ENCODE measurements at places on chromosomes 11 and 22. TPM values are rescaled to one million over a fixed set of nuclear protein-coding genes. Genes with fewer than 3 reads are reported as not detected.

Gene VWA5A
- polyA plus RNA-seq: 9.9 TPM

Gene SLC22A9
- polyA plus RNA-seq: not detected

Gene GLYAT
- polyA plus RNA-seq: not detected

Gene RIN1
- 0.52 TPM for polyA plus RNA-seq

Gene MUC6
- polyA plus RNA-seq: 0.06 TPM

Gene MRPL16
- 68.1 TPM for polyA plus RNA-seq

Gene MFRP
- not detected for polyA plus RNA-seq

- H3K4me3 ChIP-seq: no peak overlapping the region
- H3K36me3 ChIP-seq: no peaks in the 10 kb centered on the region
- no peak for DNase-seq
- no peaks in the 10 kb centered on the region for H3K27me3 ChIP-seq
- H3K27ac ChIP-seq: no peak overlapping the region
Observed at GRCh38 chr22:35552196-35552842, 11.7 kb downstream of the RASD2 start.

GRCh38 chr11:109680127-109680526 is 258.1 kb downstream of the C11orf87 start:
- H3K4me1 ChIP-seq: no peaks in the 10 kb centered on the region
- no peaks in the 10 kb centered on the region for H3K36me3 ChIP-seq
- H3K4me3 ChIP-seq: no peak overlapping the region
- no peak overlapping the region for H3K27ac ChIP-seq

DNA sequence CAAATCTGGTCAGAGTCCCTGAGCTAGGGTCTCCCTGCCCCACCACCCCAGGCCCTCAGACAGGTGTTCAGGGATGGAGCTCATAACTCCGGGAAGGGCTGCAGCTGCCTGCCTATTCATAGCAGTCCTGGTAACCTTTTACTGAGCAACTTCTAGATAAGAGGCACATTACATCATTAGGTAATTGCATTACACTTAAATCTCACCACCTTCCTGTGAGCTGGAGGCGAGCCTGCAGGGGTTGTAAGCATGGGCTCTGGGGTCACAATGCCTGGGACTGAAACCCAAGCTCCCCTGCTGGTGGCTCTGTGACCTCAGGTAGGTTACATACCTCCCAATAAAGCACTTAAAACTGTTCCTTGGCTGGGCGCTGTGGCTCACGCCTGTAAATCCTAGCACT is 22.5 kb downstream of the TP53I11 start:
- H3K27ac ChIP-seq: no peak overlapping the region
- no peak for DNase-seq
- H3K4me3 ChIP-seq: no peak overlapping the region
- H3K4me1 ChIP-seq: no peaks in the 10 kb centered on the region
- no peaks in the 10 kb centered on the region for H3K36me3 ChIP-seq
- H3K27me3 ChIP-seq: no peaks in the 10 kb centered on the region

GRCh38 chr11:134995741-134996140 is 583.7 kb upstream of the B3GAT1 start:
- no peaks in the 10 kb centered on the region for H3K36me3 ChIP-seq
- H3K27ac ChIP-seq: no peak overlapping the region
- no peaks in the 10 kb centered on the region for H3K4me1 ChIP-seq
- no peak for DNase-seq
- no peak overlapping the region for H3K4me3 ChIP-seq

- no peak overlapping the region for H3K4me3 ChIP-seq
- no peak for DNase-seq
- no peaks in the 10 kb centered on the region for H3K27me3 ChIP-seq
- H3K36me3 ChIP-seq: no peaks in the 10 kb centered on the region
- H3K4me1 ChIP-seq: no peaks in the 10 kb centered on the region
Observed at GRCh38 chr11:72578566-72578965, 95.7 kb downstream of the PDE2A start.

DNA sequence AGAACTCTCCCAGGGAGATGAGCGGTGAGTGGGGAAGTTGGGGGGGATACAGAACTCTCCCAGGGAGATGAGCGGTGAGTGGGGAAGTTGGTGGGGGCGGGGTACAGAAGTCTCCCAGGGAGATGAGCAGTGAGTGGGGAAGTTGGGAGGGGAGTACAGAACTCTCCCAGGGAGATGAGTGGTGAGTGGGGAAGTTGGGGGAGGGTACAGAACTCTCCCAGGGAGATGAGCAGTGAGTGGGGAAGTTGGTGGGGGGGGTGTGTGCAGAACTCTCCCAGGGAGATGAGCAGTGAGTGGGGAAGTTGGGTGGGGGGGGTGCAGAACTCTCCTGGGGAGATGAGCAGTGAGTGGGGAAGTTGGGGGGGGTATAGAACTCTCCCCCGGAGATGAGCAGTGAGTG is 186.5 kb downstream of the SHANK2 start:
- DNase-seq: no peak
- no peak overlapping the region for H3K27ac ChIP-seq
- no peaks in the 10 kb centered on the region for H3K27me3 ChIP-seq

GRCh38 chr11:44008698-44009097 is 39.1 kb upstream of the ACCSL start:
- no peak overlapping the region for H3K4me3 ChIP-seq
- no peak for DNase-seq
- H3K27ac ChIP-seq: no peak overlapping the region
- peaks cover 4% of the 10 kb centered on the region for H3K4me1 ChIP-seq
- H3K36me3 ChIP-seq: no peaks in the 10 kb centered on the region
- H3K27me3 ChIP-seq: no peaks in the 10 kb centered on the region

DNA sequence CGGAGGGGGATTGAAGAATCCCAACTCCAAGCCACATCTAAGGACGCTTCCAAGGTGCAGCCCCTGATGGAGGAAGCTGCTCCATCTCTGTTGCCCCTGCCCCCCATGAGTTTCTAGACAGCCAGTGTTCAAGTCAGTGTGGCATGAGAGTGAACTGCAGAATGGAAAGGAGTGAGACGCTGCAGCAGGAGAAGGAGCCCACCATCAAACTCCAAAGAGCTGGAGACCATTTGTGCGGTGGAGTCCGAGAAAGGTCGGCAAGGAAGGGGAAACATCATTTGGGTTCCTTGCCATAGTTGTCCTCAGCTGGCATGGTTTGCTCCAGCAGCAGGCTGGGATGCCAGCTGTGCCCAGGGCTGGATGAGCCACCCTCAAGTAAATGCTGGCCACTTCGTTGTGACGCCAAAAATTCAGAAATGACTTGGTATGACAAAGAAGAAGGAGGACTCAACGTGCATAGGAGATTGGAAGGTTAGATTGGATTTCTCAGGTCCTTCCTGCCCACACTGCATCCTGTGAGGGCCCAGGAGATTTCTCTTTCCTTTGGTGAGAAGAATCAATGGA is 16.4 kb downstream of the APOL2 start:
- no peak for DNase-seq
- no peak overlapping the region for H3K4me3 ChIP-seq
- H3K4me1 ChIP-seq: peaks cover 1% of the 10 kb centered on the region
- no peaks in the 10 kb centered on the region for H3K36me3 ChIP-seq

Measured in ovary (tissue), 10 donors.